CD8-positive, alpha-beta memory T cell (primary cell): ENCODE measurements at places on chromosomes 7 and 10. TPM values are rescaled to one million over a fixed set of nuclear protein-coding genes. Genes with fewer than 3 reads are reported as not detected.

Gene FBXL13
- total RNA-seq = 0.62 TPM

Gene HECW1
- not detected for total RNA-seq

Gene CELF2
- 154 TPM for total RNA-seq

Gene NPY4R2
- total RNA-seq = not detected

Gene SFRP4
- total RNA-seq = not detected
